Stimulated activated CD4-positive, alpha-beta T cell treated with anti-CD3 and anti-CD28 coated beads, TNF-alpha, amount 100 ng/mL, for 1 hour (primary cell): ENCODE measurements at places on chromosomes 6 and 20.

- no peak for DNase-seq
Measured at GRCh38 chr6:134555672-134556071, 237.8 kb upstream of the SGK1 start.

DNA sequence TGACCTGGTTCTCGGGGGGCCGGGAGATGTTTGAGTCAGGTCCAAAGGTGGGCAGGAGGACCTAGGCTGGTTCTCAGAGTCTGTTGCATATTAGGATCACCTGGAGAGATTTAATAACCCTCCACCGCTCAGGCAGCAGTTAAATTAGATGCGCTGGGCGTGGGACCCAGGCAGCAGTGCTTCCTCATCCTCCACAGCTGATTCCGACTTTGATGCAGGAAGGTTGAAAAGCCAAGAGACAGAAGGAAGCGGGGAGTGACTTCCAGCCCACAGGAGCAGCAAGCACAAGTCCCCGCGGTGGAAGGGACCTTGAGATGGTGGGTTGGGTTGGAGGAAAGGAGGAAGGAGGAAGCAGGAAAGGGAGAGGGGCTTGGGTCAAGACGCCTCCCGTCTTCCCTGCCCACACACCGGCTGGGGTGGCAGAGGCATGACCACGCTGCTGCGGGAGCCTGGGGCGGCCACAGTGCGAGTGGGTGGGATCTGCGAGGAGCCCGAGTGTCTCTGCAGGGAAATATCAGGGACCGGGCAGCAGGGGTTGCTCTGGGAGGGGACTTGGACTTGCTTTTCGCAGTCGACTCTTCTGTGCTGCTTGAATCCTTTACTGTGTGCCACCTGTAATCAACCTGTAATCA lies 146.0 kb downstream of the PHACTR3 start:
- DNase-seq = no peak

- DNase-seq = no peak
Measured at GRCh38 chr6:118281291-118281690, 266.8 kb upstream of the PLN start.

- no peak for DNase-seq
Measured at GRCh38 chr6:53107091-53107490, 41.5 kb downstream of the GCM1 start.

DNA sequence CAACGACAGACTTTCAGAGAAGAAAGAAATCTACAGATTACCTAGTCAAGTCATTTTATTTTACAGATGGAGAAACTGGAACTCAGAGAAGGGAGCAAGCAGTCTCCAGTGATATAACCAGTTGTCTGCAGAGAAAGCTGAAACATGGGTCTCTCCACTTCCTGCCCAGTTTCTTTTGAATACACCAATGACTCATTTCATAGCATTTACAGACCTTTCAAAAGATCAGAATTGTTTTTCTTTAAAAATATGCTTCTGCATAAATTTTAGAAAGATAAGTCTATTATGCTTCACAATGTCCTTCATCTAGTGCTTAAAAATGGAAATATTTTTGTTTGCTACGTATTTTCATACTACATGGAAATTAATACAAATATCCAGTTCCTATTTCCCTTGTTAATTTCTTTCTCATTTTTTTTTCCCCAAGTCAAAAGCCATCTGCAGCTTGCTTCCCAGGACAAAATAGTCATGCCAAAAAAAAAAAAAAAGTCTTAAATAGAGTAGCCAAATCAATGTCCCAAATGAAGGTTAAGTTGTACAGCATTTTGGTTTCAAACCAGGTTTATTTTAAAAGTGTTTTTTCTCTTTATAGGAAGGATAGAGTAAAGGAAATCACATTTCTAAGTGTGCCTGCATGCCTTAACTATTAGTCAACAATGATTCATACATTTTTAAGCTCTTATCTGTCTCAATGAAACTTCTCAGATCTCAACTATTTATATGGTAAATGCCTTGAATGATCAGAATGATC lies 36.9 kb downstream of the ARHGAP18 start:
- no peak for DNase-seq

DNA sequence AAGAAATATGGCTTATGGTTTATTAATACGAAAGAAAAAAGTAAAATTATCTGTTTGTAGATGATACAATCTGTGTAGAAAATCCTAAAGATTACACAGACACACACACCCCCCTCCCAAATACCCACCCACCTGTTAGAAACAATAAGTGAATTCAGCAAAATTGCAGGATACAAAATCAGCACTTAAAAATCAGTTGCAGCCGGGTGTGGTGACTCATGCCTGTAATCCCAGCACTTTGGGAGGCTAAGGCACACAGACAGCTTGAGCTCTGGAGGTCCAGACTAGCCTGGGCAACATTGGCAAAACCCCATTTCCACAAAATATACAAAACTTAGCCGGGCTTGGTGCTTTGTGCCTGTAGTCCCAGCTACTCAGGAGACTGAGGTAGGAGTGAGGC lies 42.3 kb downstream of the NINL start:
- DNase-seq = no peak

- no peak for DNase-seq
Measured at GRCh38 chr20:2164966-2165365, 63.3 kb downstream of the STK35 start.

GRCh38 chr20:14986026-14986655 lies 648.7 kb upstream of the FLRT3 start:
- DNase-seq = no peak

- no peak for DNase-seq
Measured at GRCh38 chr20:24690408-24690807, 221.0 kb downstream of the SYNDIG1 start.

GRCh38 chr6:83092756-83093399 lies 25.4 kb downstream of the DOP1A start:
- no peak for DNase-seq

- DNase-seq = no peak
Measured at GRCh38 chr6:14401246-14401645, 283.7 kb downstream of the CD83 start.

DNA sequence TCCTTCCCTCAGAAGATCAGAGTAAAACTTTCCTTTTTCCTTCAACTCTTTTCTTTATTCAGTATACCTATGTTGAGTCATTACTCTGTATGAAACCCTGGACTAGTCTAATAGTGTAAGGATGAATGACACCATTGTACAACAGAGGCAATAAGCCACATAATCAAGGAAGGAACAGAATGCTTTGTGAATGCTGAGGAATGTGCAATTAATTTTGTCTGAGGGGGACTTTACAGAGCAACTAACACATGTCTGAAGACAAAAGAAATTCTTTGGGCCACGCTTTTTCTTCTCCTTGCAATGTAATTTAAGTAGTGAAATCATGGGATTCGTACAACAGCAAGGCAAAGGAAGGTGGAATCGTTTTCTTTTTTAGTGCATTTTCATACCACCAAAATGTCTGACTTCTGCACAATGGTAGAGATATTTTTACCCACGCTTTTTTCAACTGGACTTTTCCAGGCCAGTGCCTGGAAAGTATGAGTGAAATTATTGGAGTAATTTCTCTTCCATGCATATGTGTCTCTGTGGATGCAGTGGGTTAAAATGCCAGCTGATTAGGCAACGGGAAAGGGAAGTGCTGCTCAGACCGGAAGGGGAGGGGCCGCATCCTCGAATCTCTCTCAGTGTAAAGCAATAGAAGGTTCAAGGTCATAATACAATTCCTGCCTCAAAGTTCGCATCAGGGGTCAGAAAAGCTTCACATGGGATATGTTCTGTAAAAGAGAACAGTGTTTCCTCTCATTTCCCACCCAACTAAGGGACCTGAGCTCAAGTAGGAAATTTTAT lies 89.9 kb upstream of the MTHFD1L start:
- DNase-seq = no peak

DNA sequence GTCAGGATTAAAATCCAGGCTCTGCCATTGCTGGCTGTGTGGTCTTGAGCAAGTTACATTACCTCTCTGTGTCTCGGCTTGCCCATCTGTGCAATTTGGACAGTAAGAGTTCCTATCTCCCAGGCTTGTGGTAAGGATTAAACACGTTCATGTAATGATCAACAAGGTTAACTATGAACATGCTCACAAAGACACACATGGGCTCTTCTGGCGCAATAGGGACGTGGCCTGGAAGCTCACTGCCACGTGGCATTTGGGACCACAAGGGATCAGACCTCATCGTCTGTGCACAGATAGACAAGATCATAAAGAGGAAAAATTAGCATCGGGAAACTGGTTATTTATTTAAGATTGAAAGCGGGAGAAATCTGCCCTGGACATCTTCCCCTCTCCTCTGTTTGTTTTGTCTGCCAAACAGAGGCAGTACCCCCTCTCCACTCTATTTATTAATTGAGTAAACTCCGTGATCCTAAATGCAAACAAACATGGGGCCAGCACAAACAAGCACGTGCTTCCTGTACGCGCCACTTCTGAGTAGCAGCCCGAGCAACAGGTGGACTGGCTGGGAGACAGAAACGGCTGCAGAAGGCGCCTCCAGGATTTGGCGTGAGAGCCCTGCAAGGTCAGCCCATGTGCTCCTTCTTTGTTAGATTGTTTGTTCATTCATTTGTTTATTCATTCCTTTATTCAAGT lies 95.0 kb downstream of the CDH26 start:
- no peak for DNase-seq

GRCh38 chr6:111411046-111411445 lies 72.0 kb downstream of the REV3L start:
- no peak for DNase-seq

GRCh38 chr6:36836111-36837021 lies 2.9 kb downstream of the CPNE5 start:
- DNase-seq = no peak

DNA sequence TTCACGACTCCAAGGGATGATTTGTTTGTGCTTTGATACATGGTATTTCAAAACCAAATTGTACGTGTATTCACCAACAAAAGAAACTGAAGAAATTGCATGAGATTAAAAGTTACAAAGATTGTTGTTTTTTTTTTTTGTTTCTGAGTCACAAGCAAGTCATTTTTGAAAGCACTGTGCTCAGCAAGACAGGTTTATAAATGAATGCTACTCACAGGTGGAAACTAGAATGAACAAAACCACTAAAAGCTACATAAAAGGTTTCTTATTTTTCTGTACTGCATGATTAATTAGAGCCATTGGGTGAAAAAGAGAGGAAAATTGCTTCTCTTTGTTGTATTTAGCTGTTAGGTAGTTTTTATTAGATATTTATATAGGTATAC lies 90.2 kb upstream of the RIPOR2 start:
- DNase-seq = no peak
